ENCODE measurements at places on chromosomes 3 and 15.

DNA sequence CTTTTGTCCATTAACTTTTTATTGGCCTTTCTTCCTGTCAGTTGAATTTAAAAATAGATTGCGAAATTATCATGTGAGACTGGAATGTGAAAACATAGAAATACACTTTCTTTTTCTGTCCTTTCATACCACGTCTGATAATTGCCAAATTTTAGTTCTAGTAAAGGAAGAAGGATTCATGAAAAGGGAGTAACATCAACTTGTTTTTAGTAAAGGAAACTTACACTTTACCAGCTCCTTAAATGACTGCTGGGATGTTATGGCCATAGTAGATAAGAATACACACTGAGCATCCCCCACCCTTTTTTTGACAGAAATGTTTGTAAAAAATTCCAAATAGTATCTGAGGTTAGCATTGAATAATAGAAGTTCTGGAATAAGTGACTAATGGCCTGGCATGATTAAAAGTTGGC lies 137.9 kb downstream of the NEO1 start:
- no peak for DNase-seq

- DNase-seq: no peak
Observed at GRCh38 chr15:99174567-99175395, 69.9 kb downstream of the SYNM start.

DNA sequence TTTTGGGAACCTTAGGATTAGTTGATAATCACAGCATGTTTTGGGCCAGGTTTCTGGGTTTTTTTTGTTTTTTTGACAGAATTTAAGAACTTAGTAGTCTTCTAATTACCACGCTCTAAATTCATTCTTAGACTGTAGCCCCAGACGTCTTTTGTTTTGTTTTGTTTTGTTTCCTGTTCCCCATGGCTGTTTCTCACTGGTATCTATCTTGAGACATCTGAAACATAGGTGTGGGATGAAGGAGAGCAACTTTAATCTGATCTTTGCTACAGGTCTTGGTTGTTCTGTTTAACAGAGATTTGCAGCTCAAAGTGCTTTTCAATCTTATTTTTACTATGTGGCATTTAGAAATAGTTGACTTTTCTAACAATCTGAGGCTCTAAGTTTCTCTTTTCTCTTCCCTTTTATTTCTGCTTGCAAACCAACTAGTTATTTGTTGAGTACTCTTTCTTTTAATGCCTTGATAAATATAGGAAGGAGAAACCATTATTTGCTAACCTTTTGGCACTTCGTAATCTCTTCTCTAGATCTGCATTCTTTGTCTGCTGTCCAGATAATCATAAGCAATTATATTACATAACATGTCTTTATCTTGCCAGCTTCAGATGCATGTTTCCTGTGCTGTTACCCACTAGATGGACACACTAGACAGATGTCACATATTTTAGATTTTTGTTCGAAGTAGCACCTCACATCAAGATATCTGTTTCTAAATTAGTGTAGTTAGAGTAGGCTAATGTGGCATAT lies 40.9 kb downstream of the FBXL2 start:
- no peak for DNase-seq

GRCh38 chr3:72932416-72932815 lies 44.6 kb downstream of the GXYLT2 start:
- no peak for DNase-seq

GRCh38 chr15:93420050-93420452 lies 331.0 kb upstream of the RGMA start:
- no peak for DNase-seq

DNA sequence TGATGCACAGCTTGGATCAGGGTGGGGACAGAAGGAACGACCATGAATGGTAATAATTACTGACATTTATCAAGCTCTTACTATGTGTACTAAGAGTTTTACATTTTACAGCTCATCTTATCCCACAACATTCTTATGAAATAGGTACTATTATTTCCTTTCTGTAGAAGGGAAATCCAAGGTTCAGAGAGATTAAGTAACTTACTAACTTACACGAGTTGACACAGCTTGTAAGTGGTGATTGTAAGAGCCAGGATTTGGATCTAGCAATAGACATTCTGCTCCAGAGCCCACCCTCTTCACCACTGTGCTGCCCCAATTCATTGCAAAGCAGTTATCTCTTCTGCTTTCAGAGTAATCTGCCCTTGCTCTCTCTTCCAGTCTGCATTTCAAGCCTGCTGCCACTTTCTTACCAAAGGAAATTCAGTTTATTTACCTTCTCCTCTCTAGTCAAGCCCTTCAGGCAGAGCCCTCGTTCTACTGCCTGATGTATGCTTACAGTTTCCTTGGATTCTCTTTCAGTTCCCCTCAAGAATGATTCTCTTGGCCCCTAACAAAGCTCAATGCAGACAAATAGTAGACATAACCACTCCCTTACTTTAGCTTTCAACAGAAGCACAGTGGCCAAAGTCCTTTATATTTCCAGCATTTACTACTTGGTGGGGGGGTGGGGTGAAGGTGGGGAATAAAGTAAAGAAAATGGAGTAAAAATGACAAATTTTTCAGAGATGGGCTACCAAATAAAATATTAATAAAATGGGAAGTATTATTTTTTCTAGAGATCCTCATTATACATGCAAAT lies 65.8 kb downstream of the ATP8B4 start:
- no peak for DNase-seq

- DNase-seq: no peak
Observed at GRCh38 chr3:157786618-157787017, 283.4 kb upstream of the VEPH1 start.

DNA sequence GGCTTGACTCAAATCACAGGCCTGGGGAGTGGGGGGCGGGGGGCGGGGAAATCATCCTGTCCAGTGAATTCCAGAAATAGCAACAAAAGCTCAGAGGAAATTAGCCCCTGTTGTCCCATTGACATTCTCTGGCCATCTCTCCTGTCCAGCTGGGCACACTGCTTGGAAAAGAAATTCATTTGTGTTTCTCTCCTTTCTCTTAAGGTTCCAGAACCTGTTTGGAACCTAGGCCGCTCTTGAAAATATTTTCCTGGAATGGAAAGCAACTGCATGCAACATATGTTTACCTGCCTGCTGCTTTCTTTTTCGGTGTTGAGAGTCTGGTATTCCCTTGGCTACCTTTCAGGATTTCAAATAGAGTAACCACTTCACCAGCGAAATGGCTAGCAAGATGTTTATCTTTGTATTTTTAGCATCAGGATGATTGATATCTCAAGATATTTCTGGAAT lies 169.0 kb downstream of the GHSR start:
- DNase-seq: no peak

DNA sequence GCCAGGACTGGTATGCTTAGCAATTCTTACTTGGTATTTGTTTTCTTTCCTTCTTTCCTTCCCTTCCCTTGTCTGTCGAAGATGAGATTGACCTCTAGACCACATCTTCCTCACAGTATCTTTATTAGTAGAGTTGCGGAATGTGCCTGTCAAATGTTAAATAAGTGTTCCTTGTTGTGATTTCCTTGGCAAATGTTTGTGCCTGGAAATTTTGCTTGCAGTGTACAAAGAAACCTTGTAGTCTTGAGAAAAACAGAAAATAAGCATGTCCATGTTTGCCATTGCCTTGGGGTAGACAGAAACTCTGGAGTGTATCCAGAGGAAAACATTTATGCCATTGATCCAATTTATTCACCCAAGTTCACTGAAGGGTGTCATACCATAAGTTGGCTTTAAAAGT lies 79.5 kb upstream of the ZNF385D start:
- no peak for DNase-seq

GRCh38 chr3:158050461-158050860 lies 55.8 kb downstream of the SHOX2 start:
- no peak for DNase-seq

DNA sequence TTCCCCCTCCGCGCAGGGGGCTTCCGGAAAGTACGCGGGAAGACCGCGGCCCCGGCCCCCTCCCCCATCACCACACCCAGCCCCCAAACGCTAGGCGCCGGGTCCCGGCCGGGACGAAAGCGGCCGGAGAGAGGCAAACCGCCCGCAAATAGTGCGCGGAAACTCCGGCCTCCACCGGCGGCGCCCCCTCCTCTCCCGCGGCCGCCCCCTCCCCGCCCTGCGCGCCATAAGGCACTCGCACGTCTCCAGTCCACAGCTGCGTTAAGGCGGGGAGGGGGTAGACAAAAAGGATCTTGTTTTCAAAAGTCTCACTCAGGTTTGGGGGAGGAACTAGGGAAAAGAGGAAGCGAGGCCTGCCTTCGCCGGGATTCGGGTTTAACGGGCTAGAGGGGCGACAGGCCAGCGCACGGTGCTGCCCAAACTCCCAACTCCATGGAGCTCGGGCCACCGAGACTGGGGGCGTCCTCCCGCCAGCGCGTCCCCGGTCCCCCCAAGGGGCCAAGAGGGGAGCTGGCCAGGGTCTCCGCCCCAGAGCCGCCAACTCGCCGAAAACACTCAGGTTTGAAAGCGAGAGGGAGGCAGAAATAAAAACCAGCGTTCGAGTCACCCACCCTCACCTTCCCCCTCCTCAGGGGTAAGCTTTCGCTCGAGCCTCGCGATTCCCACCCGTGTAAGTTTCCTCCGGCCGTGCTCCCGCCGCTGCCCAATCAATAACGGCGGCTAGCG lies 1.8 kb downstream of the ANP32A start:
- DNase-seq: no peak

DNA sequence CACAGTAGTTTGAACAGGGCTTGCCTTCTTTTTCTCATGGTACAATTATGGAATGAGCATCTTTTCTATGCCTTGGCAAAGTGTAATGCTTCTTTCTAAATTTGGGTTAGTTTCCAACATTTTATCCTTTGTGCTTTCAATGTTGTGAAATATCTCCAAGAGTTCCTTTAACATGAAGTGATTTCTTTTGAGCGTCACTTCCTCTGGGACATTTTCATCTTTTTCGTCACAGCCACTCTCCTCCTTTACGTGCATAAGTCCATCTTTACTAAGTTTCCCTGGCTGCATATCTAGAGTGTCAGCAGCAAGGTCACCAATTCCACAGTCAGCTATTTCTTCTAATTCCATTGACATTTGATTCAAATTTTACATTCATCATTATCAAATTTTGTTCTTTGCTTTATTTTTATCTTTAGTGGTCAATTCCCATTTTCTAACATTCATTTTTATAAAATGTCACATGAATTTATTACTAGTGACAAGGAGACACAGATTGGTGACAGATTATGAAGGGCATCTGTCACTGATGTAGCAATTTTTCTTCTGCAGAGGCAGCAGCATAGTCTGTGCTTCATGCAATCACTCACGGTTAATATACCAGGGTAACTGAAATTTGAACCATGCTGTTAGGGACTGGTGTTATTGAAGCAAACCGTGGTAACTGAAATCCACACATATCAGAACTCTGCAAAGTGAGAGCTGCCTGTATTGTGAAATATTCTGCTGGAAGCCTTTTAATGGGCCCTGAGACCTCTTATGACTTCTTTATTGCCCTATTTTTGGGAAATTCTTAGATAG lies 126.5 kb upstream of the THBS1 start:
- no peak for DNase-seq

DNA sequence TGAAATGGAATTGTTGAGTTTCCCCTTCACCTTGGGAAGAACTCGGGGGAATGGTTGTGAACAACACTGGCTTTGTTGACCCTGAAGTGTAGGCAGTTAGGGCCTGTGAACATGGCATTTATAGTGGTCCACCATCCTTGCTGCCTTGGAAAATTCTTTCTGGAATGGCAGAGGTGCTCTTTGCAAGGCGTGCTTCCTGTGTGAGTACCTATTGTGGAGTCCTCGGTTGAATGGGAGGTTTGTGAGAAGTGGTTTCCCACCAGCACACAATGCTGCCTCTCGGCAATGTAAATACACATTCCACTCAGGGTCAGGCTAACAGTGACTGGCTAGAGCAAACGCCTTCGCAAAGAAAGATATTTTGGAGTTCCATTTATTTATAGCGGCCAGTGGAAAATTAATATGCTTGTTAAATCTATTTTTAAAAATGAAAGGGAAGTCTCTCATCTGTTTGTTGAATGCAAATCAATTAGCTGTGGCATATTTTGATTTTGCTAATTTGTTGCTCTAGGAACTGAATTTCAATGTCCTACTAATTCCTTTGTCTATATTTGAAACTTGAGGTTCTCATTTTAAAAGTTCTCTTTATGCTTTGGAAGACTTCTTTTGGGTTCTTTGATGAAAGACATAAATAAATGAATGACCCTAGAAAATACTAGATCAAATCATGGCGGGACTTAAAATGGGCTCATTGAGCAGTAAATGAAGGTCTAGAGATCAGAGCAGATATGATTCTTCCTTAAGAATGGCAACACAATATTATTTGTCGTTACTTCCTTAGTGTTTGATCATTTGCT lies 59.5 kb downstream of the FNDC3B start:
- DNase-seq: no peak

DNA sequence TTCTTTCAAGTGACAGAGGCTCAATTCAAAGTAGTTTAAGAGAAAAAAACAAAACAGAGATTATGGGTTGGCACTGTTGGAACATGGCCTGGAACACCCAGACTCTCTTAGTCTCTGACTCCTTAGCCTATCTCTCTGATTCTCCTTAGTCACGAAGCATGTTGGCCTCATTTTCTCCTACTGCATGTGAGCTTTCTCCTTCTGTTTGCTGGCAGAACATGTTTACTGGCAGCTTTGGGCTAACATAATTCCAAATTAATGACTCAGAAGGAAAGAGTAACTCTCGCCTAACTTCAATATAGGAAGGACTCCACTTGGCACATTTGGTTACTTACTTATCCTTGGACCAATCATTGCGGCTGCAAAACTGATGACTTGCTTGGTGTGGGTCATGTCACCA lies 21.7 kb upstream of the CCDC39 start:
- no peak for DNase-seq

DNA sequence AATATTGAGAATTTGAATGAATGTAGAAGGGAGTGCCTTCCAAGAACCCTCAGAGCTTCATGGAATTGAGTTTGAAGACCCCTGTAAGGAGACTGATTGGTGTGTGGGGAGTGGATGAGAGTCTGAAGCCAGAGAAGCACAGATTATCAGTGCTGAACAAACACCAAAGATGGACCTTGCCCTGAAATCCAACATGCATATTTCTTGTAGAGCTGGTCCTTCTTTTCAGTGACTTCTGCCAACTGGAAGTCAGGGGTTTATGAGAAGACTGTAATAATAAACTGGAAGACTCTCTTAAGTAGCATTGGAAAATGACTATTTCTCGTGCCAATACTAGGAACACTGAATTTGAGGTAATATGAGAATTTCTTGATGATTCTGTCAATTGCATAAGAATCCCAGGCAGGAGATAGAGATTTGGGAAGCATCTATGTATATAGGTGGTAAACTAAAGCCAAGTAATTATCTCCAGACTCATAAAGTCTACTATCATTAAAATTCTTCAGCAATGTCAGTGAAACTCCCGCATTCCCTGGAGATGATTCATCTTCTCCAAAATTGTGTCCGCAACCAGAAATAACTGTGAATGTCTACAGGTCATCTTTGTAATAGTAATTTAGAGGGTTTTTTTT lies 213.8 kb downstream of the IL5RA start:
- DNase-seq: no peak

- DNase-seq: no peak
Observed at GRCh38 chr3:197367081-197367780, 68.8 kb upstream of the DLG1 start.

DNA sequence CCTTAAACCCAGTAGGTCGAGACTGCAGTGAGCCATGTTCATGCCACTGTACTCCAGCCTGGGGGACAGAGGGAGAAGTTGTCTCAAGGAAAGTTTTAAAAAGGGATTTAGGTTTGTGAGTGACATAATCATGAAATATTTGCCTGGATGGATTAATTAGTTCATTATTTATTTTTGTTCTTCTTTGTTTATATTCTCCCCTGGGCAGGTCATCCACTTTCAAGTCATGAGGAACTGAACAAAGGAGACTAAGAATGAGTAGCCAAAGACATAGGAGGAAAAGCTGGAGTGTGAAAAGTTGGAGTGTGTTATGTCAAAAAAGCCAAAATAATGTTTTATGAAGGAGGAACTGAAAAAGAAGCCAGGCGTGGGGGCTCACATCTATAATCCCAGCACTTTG lies 17.7 kb upstream of the PCCB start:
- no peak for DNase-seq

GRCh38 chr15:60752973-60753720 lies 274.2 kb upstream of the ICE2 start:
- DNase-seq: no peak

All from activated naive CD4-positive, alpha-beta T cell (primary cell).